Mammary epithelial cell (primary cell): ENCODE measurements at places on chromosomes 6 and 20. TPM values are rescaled to one million over a fixed set of nuclear protein-coding genes. Genes with fewer than 3 reads are reported as not detected.

Gene UBE2C
- polyA plus RNA-seq = 148 TPM

Gene VSTM2L
- 4.4 TPM for polyA plus RNA-seq

Gene ACSS1
- 2.2 TPM for polyA plus RNA-seq

Gene MAK
- 0.01 TPM for polyA plus RNA-seq

Gene LSM14B
- 20.3 TPM for polyA plus RNA-seq

Gene WFDC2
- 13.6 TPM for polyA plus RNA-seq

Gene RBBP8NL
- 0.03 TPM for polyA plus RNA-seq

Gene ALDH5A1
- polyA plus RNA-seq = 0.39 TPM

Gene MYL9
- polyA plus RNA-seq = 3.7 TPM

Gene SLC22A2
- polyA plus RNA-seq = not detected

Gene MDFI
- polyA plus RNA-seq = 121 TPM

Gene TTBK1
- not detected for polyA plus RNA-seq

Gene VWA7
- 0.80 TPM for polyA plus RNA-seq

Gene KIF6
- 0.32 TPM for polyA plus RNA-seq

Gene SRSF6
- polyA plus RNA-seq = 69.6 TPM

Gene TBXT
- polyA plus RNA-seq = not detected

Gene DEFB110
- not detected for polyA plus RNA-seq

Gene CLDN20
- not detected for polyA plus RNA-seq

Gene MCHR2
- not detected for polyA plus RNA-seq

Gene KHDC1
- 3.6 TPM for polyA plus RNA-seq

Gene TTK
- 13.9 TPM for polyA plus RNA-seq

Gene NKX2-2
- not detected for polyA plus RNA-seq

Gene PXDC1
- 12.1 TPM for polyA plus RNA-seq

Gene ARFRP1
- polyA plus RNA-seq = 35.9 TPM

Gene CCN5
- polyA plus RNA-seq = not detected

Gene EXOC2
- polyA plus RNA-seq = 12.6 TPM

Gene ATP6V1G2
- 1.1 TPM for polyA plus RNA-seq

Gene BPIFA2
- polyA plus RNA-seq = not detected

Gene PTCHD4
- 0.87 TPM for polyA plus RNA-seq

Gene CST3
- polyA plus RNA-seq = 340 TPM

Gene RHAG
- polyA plus RNA-seq = not detected

Gene IL20RA
- polyA plus RNA-seq = 0.01 TPM
